NCI-H1930 (cell line): ENCODE measurements at places on chromosomes 3 and 15.

DNA sequence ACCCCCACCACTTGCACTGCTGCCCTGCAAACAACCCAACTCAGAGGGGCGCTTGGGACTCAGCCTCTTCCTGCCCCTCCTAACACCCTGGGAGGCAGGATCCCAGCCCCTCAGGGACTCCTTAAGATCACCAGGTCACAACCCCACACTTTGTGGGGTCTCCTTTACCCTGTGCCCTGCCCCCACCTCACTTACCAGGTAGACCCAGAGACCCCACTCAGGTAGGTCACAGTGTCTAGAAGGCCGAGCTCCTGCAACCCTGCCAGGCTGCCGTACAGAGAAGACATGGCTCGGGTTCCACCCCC, 9.1 kb downstream of the PLA2G4F start:
- DNase-seq, result no peak

DNA sequence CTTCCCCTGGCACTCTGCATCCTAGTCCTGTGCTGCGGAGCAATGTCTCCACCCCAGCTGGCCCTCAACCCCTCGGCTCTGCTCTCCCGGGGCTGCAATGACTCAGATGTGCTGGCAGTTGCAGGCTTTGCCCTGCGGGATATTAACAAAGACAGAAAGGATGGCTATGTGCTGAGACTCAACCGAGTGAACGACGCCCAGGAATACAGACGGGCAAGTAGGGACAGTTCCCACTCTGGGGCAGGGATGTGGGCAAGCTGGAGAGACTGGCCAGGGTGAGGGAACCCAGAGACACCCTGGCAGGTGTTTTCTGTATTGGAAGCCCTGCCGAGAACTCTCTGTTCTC, 247 bp downstream of the FETUB start:
- DNase-seq, result no peak

GRCh38 chr3:30141927-30142326, 464.5 kb upstream of the TGFBR2 start:
- DNase-seq, result no peak

- DNase-seq, result no peak
Observed at GRCh38 chr15:45884755-45885445, 250.1 kb downstream of the SQOR start.

DNA sequence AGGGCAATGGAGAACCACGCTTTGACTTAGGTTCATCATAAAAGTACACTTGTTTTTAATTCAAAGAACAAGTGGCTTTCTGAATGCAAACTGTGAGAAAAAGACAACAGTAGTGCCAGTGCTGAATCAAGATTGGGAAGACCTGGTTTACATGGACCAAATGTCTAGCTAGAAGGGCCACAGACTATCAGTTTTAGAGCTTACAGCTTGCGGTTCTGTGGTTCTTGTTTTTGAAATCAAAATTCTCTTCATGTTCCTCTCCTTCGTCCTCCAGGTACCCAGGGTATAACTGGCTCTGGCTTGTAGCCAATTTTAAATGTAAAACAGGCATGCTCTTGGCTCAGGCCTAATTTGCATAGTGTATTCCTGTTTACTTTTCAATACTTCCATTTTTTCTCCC, 124.6 kb downstream of the TGFBR2 start:
- DNase-seq, result no peak

- no peak for DNase-seq
Observed at GRCh38 chr3:69445024-69445423, 59.1 kb upstream of the FRMD4B start.

DNA sequence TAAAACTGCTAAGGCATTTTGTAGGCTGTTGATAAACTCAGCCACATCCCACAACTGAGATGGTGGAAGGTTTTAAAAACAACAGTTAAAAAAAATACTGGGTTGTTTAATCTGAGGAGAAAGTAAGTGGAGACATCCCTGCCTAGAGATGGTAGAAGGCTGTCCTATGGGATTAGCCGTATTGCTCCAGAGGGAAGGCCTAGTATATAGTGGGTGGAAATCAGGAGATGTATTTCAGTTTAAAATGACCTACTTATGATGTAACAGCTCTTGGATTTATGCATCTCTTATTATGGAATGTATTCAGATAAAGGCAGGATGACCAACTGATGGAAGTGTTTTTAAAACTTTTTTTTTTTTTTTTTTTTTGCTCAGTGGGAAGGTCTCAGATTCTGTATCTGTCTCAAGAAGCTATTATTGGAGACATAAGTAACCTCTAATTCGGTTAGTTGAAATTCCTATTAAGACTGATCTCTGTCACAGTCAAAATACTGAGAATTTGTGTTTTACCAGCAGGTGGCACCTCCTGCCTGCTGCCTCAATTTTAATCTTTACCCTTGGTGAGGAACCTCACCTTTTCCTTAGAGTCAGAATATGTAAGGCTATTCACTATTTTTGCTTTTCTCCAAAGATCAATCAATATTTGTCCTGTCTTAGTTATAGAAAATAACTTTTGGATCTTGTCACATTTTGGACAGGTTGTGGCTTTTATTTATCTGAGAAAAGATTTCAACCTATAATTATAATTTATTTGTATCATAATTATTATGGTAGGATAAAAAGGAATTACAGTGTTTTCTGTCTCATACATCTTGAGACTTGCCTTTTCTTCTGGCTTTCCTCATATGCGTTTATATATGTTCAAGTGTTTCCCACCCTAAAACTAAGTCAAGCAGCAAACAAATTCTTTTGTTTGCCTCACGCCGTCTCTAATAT, 63.0 kb downstream of the VPS8 start:
- no peak for DNase-seq

GRCh38 chr15:41254560-41254959, 23.5 kb downstream of the CHP1 start:
- DNase-seq, result no peak

GRCh38 chr3:193270451-193270850, 29.4 kb downstream of the PLAAT1 start:
- DNase-seq, result no peak

DNA sequence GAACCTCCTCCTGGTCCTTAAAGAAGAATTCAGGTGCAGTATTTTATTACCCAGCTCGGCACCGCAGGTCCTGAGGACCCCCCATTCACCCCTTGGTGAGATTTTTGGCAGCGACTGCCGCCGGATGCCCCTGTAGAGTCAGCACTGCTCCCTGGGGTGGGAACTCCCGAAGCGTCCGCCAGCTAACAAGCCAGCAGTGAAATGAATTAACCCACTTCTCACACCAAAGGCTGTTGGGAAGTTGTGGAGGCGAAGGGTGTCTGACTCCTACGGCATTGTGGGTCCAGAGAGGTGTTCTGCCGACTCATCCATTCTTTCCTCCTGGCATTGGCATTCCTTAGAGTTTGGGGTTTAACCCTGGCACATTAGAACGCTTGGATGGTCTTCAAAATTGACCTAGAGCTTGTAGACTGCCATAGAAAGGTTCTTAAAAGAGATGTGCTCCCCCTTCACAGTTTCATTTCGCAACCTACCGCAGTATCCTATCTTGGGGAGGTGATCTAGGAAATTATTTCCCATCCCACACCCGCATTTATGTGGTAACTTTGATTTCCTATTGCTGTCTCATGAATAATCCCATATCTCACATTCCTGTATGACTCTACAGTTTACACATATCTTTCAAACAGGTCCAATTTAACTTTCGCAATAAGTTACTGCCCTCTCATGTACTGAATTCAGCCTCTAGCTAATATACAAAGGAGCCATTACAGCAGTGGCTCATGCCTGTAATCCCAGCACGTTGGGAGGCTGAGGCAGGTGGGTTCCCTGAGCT, 879 bp upstream of the EIF5A2 start:
- no peak for DNase-seq

DNA sequence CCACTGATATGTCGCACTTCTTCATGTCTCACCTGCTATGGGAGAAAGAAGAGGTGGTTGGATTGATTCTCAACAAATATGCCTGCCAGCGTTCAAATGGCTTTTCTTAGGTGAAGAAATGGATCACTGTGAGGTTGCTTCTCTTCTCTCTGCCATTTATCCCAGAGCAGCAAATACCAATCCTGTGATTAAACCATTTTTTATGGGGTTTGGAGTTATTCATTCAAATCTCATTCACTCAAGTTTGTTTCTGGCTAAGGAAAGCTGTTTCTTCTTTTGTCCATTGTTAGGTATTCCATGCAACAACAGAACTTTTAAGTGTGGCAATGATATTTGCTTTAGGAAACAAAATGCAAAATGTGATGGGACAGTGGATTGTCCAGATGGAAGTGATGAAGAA, 12.2 kb upstream of the C3orf52 start:
- DNase-seq, result no peak

DNA sequence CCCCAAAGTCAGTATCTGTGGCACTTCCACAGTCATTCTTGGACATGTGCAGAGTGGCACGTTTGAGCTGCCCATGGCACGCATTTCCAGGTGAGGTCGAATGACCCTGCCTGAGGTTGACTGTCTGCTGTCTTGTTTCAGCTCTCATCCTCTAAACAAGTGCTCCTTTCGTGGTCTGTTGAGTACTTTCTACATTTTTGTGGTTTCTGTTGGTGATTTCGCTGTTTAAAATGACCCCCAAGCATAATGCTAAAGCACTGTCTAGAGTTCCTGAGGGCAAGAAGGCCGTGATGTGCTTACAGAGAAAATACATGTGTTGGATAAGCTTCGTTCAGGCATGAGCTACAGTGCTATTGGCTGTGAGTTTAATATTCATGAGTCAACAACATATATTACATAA, 40.0 kb upstream of the SAMMSON start:
- DNase-seq, result no peak

GRCh38 chr15:68192804-68193486, 12.2 kb downstream of the CALML4 start:
- DNase-seq, result no peak

DNA sequence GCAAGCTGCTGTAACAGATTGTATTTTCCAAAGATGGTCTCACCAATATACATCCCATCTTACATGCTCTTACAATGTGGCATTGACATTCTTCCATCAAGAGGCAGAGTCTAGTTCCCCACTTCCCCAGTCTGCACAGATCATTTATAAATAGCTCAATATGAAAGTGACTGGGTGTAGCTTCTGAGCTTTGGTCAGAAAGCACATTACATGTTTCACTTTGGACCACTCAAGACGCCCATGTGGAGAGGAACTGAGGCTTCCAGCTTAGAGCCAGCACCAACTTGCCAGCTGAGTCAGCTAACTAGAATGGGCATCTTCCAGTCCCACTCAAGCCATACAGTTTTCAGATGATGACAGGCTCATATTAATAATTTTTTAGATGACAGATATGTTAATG, 45.5 kb downstream of the GREM1 start:
- no peak for DNase-seq

DNA sequence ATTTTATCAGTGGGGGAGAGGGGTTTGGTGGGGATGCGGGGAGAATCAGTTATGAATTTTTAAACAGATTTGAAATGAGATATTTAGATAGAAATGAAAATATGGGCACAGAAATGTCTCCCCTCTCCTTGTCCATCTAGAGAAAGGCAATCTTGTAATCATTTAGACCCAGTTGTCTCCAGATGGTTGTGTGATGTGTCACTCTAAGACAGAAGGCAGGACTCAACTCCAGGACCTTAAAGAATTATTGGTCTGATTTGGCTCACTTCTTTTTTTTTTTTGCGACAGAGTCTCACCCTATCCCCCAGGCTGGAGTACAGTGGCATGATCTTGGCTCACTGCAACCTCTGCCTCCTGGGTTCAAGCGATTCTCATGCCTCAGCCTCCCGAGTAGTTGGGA, 77.2 kb downstream of the EOMES start:
- DNase-seq, result no peak

GRCh38 chr15:57789225-57789624, 82.7 kb downstream of the POLR2M start:
- DNase-seq, result no peak

- DNase-seq, result no peak
Observed at GRCh38 chr15:84006421-84006820, 229.2 kb upstream of the GOLGA6L4 start.

GRCh38 chr3:159322322-159322939, 520.6 kb downstream of the MFSD1 start:
- peak; percentile 26 for DNase-seq

DNA sequence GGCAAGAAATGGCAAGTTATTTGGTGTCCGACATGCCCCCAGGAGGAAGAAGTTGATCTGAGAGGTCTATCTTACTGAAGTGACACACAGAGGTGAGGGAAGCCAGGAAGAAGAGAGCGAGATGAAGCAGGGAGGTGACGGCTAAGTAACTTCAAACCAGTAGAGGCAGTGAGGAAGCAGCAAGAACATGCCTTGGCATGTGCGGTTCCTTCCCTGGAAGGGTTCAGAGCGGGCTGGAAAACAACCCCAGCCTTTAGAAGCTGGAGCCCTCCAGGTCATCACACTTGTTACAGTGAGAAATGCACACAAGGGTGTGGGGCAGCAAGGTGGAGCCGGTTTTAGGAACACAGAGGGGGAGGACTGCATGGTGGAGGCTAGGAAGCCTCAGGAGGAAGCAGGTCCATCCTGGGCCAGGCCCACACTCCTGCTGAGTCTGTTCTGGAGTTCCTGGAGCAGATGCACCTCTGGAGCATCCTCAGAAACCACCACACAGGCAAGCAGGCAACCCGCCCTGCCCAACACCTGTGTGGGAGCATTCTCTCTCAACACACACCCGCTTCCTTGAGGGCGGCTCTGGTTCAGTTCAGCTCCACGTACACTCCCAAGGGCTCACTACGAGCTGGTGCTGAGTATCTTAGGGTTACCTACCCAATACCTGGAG, 47.1 kb downstream of the POC1A start:
- DNase-seq, result no peak

- no peak for DNase-seq
Observed at GRCh38 chr3:110576960-110577359, 494.7 kb upstream of the NECTIN3 start.

DNA sequence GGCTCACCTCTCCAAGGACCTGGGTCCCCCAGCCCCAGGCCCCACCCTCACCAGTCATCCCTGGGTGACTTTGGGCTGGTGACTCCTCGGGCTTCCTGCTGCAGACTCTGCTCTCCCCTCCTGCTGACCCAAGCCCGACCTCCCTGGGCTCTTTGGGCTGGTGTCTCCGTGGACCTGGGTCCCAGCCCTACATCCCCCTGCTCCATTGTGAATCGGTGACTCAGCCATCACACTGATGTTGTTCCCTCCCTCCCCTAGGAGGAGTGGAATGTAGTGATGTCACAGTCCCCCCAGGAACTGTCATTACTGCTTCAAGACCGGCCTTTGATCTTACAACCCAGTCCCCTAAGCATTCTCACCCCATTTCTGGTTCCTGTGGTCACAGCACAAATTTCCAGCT, 83.7 kb downstream of the ADAMTS7 start:
- no peak for DNase-seq

DNA sequence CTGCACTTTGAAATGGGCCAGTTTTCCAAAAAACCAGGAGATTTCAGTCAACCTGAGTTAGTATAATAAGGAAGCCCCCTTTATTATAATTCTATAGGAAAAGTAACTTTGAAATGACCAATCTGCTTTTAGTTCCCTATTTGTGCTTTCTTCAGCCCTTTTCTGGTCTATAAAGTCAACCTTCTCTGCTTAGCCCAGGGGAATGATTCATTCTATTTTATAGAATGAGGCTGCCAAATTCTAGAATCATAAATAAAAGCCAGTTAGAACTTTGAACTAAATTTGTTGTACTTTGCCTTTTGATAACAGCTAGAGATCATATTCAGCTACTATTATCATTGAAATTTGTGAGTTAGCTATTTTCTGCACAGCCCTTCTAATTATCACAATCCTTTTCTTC, 24.7 kb downstream of the CIP2A start:
- DNase-seq, result no peak
